Activated naive CD4-positive, alpha-beta T cell treated with Interleukin-2 at 50 U/mL for 16 hours (primary cell): ENCODE measurements at places on chromosomes 4 and X.

DNA sequence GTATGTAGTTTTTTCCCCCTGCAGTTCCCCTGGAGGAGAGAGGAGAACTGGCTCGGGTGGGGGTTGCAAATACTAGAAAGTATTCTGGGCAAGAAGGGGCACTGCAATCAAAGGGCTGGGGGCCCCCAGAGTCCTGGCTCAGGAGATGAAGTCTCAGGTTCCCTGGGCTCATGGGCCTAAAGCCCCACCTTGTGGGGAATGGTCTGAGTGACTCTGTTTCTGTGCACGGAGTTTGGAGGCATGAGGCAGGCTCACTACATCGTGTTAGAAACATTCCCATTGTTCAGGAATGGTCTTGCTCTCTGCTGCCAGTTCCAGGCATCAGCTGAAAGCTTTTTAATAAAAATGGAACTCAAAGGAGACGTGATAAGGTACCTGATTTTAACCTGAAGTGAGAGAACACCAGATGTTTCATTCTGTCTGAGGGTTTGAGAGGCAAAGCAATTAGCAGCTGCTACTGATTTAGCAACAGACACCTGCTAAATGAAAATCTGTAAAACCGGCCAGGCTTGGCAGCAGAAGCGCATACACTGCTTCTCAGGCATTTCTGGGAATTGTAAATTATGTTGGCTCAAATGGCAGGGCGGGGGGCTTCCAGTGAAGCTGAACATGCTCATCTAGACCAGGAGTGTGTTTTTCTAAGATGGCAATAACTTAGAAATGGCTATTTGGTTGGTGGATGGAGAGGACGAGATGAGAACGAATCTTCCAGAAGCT, 122.7 kb downstream of the TMEM164 start:
- no peak for DNase-seq

GRCh38 chr4:87882321-87882720, 49.6 kb downstream of the MEPE start:
- DNase-seq, result no peak

DNA sequence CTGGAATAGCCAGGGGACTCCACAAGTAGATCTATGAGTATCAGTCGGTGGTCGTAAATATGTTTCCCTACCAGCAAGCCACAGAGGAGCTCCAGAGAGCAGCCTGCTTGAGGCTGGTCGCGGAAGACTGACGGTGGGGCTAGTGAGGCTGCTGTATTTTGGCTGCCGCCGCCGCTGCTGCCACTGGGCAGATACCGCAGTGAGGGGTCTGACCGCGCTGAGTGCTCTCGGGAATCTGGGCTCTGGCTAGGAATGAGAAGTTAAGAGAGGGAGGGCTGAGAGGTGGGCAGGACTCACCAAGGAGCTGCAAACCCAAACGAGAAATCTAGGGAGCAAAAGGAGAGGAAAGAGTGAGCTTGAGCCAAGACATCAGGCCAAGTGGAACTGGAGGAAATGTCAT, at the start of gene EXOC1L:
TSS of gene EXOC1L (plus strand) at position 157 of the 400 bp plus-strand sequence. CDS start at position 394, 237 bp downstream.
- no peak for DNase-seq

GRCh38 chr4:56106180-56107147, 157.7 kb downstream of the CEP135 start:
- DNase-seq, result no peak

DNA sequence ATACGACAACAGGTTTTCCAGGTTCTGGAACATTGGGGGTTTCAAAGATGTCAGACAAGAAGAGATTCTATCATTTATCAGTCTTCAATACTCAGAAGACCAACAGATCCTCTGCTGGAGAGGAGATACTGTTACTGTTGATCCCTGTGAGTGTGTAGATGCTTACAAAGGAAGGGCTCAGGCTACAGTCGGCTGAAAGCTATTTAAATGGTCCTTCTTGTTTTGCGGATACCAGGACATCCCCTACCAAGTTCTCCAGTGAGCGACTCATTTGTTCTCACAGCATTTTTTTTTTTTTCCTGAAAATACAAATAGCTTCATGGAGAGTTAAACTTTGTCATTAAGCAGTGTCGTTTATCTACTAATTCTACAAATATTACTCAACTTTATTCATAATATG, 201.6 kb downstream of the CAMK2D start:
- no peak for DNase-seq

DNA sequence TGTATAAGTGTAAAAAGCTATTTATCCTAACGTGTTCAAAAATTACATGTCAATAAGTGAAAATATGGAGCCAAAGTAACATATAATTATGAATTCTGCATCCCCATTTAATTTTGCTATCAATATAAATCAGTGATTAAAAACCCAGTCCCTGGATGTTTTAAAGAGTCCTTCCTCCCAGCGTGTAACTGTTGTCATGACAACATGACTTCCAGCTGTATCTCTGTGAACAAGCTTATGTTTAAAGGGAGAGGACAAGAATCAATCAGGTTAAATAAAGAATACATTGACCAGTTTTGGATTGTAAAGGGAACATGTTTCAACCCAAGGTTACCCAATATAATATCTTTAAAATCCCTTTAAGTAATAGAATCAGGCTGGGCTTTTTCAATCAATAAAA, 219.7 kb downstream of the NSUN7 start:
- no peak for DNase-seq

GRCh38 chrX:63050225-63050624, 300.9 kb downstream of the SPIN4 start:
- DNase-seq, result no peak

DNA sequence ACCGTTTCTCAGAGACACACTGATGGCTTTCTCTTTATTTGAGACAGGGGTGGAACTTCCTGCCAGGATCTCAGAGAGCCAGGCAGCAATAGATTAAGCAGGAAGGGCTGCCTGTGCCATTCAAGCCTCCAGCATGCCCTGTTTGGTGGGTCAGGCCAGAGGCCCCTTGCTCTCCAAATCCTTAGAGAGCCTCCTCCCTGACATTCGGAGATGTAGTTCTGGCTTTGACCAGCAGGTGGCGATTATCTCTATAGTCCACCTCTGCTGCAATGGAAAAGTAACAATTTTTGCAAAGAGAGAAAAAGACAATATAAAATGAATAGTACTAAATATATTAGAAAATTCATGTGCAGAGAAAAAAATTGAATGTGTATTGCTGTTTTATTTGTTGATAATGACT, 93.9 kb downstream of the NXF2B start:
- DNase-seq, result peak; percentile 64

- DNase-seq, result no peak
Observed at GRCh38 chr4:139214039-139214534, 37.1 kb upstream of the ELF2 start.

- no peak for DNase-seq
Observed at GRCh38 chr4:176641237-176641636, 151.5 kb downstream of the VEGFC start.

DNA sequence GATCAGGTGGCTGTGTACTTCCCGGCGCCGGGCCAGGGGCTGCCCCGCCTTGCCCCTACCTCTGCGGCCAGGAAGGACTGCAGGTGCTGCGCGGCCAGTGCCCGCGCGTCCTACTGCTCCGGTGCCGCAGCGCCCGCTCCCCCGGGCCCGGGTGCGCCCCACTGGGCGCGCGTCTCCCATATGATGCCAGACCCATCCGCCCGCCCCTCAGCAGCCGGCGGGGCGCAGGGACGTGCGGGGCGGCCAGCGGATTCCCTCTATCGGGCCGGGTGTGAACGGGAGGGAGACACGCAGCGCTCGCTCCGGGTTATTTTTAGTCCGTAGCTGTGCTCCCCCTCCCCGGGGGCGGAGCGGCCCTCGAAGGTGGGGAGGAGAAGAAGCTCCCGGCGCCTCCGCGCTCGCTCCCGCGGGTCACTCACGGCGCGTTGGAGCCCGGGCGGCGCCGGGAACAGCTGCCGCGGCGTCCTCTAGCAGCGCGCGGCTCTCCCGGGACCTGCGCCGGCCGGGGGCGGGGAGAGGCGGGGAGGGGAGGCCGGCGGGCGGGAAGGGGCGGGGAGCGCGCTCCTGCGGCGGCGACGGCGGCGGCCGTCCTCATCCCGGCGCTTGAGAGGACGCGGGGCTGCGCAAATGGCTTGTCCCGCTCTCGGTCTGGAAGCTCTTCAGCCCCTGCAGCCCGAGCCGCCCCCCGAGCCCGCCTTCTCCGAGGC, 103.6 kb downstream of the UCHL1 start:
- no peak for DNase-seq

- peak; percentile 20 for DNase-seq
Observed at GRCh38 chr4:7335344-7336066, 99.2 kb downstream of the PSAPL1 start.

DNA sequence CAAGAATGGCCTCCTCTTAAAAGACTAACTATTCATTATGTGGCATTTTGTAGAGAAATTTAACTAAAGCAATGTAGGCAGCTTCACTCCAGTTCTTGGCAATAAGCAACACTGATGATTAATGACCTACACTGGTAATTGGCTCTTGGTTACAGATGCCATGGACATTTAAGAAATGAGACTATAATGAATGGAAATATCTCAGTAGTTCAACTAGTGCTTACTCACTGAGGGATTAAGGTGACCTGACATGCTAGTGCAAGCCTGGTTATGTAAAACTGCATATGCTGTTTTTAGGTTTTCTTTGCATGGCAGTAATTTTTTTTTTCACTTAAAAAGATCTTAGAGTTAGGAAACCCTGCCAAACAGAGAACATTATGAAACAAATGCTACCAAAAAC, 152.7 kb upstream of the AADAT start:
- no peak for DNase-seq

DNA sequence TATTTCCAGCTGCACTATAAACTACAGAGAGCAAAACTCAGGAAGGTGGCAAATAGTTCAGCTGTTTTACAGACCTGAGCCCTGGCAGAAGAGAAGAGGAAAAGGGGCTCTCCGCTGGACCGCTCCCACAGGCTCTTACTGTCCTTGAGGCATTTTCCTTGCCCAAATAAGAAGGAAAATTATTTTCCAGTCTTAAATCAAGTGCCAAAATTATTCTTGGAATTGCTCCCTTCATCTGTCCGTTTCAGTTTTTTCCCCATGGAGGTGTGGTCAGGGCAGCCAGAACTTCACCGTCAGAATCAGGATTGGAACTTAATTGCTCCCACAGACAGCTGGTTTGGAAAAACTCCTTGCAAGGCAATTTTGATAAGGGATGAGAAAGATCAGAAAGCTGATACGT, 35.2 kb upstream of the SPINK2 start:
- DNase-seq, result no peak

DNA sequence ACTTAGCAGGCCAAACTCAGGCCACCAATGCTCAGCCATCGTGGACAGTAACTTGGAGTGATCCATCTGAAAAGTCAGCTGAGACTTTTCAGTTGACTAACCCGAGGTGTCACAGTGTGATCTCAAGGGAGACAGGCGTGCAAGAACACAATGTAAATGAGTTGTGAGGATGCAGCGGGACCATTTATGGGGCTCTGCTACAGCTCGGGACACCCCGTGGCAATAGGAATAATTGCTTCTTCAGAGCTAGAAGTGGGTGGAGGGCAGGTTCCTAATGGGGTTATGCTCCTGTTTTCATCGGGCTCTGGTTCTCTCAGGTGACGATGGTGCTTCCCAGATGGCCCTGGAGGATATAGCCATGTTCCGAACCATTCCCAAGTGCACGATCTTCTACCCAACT, 27.3 kb downstream of the TKTL1 start:
- DNase-seq, result no peak

DNA sequence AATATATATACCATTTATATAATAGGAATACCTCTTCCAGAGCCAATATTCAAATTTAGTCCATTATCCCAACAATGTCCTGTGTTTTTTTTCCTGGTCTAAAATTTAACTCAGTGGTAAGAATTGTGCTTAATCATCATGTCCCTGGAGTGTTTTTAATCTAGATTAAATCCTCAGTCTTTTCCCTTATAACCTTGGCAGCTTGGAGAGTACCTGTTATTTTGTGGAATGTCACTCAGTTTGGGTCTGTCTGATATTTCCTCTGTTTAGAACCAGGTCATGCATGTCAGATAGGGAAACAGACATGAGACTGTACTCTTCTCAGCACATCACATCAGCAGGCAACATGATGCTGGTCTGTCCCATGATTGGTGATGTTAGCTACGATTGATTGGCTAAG, 96.6 kb downstream of the HPGD start:
- no peak for DNase-seq

- DNase-seq, result no peak
Observed at GRCh38 chr4:76902233-76902890, 4.4 kb upstream of the SOWAHB start.

- DNase-seq, result no peak
Observed at GRCh38 chr4:3073158-3074077, 920 bp downstream of the HTT-AS start.

DNA sequence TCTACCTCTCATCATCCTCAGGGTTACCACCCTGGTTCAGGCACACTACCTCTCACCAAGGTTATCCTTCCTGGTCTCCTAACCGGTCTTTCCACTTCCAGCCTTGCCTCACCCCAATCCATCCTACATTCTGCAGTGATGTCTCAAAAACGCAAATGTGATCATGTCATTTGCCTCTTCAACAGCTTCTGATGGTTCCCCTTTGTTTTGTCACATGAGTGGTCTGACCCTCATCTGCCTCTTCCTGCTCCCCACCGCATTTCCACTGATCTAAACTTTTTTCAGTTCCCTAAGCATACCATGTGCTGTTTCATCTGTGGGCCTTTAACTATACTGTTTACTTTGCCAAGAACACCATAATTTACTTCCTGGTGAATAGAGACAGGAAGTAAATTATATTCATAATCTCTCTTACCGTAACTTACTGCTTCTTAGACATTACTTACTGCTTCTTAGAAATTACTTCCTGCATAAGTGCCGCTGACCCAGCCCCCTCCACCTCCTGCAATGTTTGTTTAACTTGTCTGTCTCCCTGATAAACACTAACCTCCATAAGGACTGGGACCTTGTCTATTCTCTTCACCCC, 27.1 kb upstream of the NSUN7 start:
- no peak for DNase-seq

- no peak for DNase-seq
Observed at GRCh38 chr4:6011271-6011671, 7.0 kb downstream of the C4orf50 start.

DNA sequence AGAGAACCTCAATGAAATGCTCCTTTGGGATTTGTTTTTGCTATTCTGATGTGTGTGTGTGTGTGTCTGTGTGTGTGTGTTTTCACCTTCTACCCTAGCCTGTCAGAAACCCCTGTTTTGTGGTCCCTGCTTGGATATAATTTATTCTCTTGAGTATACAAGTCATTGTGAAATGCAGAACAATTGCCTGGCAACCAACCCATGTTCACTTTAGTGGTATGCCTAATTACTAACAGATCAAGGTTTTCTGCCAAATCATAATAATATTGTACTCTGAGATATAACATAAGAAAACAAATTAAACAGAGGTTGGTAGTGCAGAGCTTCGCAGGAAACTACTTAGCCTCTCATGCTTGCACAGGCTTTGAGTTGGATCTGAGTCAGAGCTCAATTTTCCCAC, 7.0 kb upstream of the TET2 start:
- no peak for DNase-seq

DNA sequence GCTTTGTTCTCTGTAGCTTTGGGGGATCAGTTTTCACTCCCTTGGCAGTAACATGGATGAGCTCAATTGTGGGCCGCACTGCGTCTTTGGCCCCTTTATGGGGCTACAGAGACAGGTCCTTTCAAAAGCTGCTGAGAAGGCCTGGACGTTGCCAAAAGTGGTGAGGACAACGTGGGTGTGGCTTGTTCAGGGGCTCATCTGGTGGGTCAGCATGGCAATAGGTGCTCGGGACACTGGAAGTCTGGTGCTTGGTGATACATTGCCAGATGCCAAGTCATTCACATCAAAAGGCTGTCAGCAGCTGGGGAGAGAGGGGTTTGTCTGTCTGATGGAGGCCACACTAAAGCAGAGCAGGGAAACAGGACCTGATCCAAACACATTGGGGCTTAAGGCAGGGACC, 149.8 kb upstream of the EOLA2 start:
- DNase-seq, result no peak

GRCh38 chr4:57443787-57444186, 333.6 kb upstream of the IGFBP7 start:
- DNase-seq, result no peak

- no peak for DNase-seq
Observed at GRCh38 chr4:83113429-83113786, 1.1 kb downstream of the PLAC8 start.
